SW480 (cell line): ENCODE measurements at places on chromosomes 5 and 9.
A peak's percentile ranks its signal among the peaks of the same experiment; 100 is the strongest.

DNA sequence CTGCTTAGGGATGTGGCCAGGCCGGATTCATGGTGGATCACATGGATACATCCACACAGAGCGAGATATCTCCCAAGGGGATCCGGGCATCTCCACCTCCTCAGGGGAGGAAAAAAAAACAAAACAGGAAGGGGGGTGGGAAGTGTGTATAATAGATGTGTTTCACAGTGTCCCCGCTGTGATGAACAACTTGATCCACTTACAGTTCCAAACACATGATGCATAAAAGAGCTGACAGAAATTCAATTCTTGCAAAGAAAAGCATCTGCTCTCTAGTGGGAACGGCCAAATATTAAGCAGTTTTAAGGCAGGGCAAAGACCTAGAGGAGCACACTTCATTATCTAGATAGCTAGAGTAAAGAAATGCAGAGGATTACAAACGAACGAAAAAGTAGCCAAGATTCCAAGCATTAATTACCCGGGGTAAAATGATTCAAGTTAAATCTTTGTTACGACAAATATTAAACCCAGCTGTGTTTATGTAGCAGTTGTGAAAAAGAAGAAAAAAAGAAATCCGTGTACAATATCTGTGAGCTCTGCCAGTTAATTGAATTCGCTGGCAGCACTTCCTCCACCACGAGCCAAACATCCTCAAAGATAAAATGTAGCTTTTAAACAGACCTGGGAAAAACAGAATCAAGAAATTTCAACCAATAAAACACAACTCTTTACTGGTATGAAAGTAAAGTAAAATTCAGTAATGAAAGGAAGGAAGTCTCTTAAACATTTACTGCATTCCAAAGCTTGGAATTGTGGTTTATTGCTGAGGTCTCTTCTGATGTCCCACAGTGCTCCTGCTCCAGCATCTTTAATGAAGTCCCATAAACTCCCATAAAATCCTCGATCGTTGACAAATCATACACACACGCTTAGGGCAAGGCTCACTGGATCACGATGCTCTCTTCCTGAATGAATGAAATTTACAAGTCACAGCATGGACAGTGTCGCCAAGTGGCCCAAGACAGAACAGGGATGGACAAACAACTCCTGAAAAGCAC is 213.0 kb downstream of the CRB2 start:
- DNase-seq = no peak

GRCh38 chr9:2041736-2042135 is 26.6 kb downstream of the SMARCA2 start:
- DNase-seq = no peak

DNA sequence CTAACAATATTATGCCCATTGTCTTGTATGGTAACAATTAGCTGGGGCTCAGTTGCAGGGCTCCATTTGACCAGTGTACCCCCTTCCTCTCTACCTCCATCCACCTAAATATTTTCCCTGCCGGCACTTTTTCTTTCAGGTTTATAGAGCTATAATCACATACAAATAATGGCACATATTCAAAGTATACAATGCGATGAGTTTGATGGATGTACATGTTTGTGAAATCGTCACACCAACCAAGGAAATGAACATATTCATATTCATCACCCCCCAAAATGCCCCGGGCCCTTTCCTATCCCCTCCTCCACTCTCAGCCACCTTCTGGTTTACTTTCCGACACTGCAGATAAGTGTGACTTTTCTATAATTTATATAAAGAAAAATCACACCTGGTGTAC is 351.5 kb downstream of the GADD45G start:
- no peak for DNase-seq

- no peak for DNase-seq
Measured at GRCh38 chr5:17021602-17021932, 85.5 kb upstream of the MYO10 start.

GRCh38 chr9:35448496-35448895 is 41.4 kb upstream of the RUSC2 start:
- DNase-seq = no peak

GRCh38 chr9:132487980-132488535 is 78.0 kb downstream of the CFAP77 start:
- no peak for DNase-seq

- DNase-seq = no peak
Measured at GRCh38 chr9:92636627-92637026, 33.3 kb downstream of the IPPK start.

GRCh38 chr9:20054734-20055133 is 265.9 kb upstream of the SLC24A2 start:
- DNase-seq = no peak

GRCh38 chr5:149892594-149892993 is 52.0 kb downstream of the PDE6A start:
- no peak for DNase-seq

DNA sequence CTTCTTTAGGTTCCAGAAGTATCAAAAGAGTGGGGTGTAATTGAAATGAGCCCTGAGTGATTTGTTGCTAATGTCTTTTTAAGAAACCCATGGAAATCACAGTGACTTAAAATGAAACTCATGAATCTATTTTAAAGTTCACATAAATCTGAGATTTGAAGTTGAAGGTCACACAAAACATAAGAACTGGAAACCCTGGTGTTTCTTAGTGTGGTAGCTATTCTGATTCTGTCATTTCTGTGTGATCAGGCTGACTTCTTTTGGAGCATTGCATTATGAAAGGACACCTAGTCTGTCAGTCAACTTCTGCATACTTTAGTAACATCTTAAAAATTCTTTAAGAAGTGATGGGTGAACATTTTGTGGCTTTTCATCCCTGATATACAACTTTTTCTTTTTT is 448.8 kb downstream of the TLE4 start:
- DNase-seq = no peak

GRCh38 chr9:127203681-127204327 is 60.8 kb upstream of the GARNL3 start:
- DNase-seq = no peak

DNA sequence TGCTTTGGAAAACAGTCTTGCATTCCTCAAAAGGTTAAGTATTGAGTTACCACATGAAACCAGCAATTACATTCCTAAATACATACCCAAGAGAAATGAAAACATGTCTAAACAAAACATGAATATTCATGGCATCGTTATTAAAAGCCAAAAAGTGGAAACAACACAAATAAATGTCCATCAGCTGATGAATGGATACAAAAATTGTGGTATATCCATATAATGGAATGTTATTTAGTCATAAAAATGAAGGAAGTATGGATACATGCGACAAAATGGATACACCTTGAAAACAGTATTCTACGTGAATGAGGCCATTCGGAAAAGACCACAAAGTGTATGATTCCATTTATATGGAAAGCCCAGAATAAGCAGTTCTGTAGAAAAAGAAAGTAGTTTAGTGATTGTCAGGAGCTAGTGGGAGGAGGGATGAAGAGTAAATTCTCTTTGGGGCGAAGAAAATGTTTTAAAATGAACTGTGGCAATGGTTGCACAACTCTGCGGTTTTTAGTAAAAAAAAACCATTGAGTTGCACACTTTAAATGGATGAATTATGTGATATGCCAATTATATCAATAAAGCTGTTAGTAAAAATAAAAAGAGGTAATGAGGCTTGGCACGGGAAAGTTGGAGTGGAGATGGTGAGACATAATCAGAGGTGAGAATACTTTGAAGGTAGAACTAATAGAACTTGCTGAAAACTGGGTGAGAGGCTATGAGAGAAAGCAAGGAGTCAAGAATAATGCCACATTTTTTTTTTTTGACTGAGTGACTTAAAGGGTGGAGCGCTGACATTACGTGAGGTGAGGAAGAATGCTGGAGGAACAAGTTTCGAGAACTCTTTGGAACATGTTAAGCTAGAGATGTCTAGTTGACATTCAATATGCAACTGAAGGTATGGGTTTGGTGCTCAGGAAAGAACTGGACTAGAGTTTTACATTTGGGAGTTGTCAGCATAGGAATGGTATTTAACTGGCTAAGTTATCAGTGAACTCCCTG is 194.9 kb upstream of the ZNF608 start:
- no peak for DNase-seq

- DNase-seq = no peak
Measured at GRCh38 chr9:13360188-13360587, 80.7 kb upstream of the MPDZ start.

DNA sequence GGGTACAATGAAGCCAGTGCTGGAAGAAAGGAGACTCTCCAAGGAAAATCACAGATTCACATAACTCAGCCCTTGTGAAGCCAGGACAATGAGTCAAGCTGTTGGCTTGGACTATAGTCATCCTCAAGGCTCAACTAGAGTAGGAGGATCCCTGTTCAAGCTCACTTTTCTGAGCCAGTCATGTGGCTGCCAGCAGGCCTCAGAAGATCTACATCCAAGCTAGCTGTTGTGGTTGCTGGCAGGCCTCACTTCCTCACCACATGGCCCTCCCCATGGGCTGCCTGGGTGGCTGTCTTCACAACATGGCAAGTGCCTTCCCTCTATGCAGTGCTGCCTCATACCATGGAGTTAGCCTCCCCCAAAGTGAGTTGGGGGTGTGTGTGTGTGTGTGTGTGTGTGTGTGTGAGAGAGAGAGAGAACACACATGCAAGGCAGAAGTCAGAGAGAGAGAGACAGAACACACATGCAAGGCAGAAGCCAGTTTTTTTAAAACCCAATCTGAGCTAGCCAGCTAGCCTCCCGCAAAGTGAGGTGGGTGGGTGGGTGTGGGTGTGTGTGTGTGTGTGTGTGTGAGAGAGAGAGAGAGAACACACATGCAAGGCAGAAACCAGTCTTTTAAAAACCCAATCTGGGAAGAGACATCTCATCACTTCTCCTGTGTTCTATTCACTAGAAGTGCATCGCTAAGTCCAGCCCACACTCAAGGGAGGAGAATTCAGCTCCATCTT is 17.1 kb downstream of the SCAI start:
- peak; percentile 72 for DNase-seq

- DNase-seq = no peak
Measured at GRCh38 chr5:173895401-173896165, 7.4 kb downstream of the CPEB4 start.

DNA sequence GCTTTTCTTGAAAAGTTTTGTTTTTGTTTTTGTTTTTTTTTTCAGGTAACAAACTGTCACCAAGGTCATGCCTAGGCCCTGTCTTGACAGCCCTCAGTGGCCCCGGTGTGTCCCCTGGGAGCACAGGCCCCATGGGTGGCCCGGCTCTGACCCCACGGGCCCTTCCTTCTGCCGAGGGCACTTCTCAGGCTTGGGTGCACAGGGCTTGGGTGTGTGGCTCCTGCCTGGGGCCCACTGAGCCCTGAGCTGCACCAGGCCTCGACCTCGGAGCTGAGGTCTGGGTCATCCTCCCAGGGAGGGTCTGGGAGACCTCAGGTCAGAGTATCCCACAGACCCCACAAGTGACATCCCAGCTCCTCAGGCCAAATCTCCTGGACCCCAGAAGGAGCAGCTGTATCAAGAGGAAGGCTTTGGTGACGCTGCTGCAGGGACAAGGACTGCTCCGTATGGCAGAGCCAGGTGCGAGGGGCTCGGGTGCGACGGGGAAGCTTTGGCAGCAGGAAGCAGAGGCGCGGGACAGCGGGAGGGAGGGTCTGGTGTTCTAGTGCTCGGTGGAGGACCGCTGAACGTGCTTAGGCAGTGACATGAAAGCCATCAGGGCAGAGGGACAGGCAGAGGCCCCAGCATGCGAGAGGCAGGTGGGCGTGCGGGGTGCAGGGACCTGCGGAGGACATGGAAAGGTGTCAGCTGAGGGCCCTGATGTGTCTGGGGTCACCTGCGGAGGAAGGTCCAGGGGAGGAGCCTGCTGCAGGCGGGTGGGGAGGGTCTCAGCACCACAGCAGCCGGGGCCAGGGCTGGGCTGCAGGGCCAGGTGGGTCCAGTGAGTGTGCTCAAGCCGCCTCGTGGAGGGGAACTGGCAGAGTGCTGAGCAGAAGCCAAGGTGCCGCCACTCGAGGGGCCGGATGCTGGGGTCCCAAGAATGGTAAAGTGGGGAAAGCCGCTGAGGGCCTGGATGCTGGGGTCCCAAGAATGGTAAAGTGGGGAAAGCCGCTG is 18.4 kb upstream of the SLC9A3 start:
- no peak for DNase-seq

GRCh38 chr5:178546675-178547033 is 43.5 kb downstream of the COL23A1 start:
- no peak for DNase-seq

DNA sequence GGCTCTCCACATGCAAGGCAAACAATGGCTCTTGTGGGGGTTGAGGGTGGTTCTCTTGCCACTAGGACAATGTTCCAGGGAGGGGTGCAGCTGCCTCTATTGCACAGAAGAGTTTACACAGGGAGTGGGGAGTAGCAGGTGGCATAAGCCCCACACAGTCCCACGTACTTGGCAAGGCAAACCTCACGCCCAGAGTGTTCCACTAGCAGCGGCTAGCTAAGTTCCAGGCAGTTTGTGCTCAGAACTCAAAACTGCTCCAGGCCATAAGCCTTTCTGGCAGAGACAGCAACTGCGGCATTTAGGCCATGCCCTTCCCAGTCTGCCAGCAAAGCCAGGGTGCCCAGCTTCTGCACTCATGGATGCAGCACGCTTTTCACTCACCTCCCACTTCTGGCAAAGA is 29.0 kb upstream of the BTNL3 start:
- DNase-seq = no peak

DNA sequence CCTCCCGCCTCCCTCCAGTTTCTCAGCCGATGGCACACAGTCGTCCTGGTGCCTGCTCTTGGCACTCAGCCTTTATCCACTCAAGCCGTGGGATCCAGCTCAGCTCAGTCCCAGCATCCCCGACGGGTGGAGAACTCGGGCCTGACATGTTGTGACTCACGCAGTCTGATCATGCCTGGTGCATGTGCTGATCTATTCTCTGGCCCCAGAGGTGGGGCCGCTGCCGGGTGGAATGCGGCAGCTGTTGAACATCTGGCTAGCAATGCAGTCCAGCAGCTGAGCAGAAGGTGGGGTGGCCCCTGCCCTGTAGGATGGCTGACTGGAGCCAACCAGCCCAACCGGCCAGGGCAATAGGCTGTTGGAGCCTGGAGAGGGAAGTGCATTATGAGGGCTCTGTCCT is 1.7 kb upstream of the AIF1L start:
- DNase-seq = no peak

DNA sequence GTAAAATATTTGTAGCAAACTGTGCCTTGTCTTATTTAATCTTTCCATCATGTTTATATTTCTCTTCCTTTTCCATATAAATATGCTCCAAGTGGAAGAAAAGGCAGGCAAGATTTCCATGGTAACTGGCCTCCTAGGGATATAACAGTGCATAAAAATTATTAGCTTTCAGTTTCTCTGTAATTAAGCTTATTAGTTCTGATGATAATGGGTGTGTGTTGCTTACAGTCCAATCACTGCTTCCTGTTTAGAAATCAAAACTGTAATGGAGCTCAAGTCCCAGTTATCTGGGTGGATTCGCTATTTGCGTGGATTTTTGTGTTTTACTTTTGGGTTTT is 213.0 kb downstream of the PJA2 start:
- DNase-seq = no peak

DNA sequence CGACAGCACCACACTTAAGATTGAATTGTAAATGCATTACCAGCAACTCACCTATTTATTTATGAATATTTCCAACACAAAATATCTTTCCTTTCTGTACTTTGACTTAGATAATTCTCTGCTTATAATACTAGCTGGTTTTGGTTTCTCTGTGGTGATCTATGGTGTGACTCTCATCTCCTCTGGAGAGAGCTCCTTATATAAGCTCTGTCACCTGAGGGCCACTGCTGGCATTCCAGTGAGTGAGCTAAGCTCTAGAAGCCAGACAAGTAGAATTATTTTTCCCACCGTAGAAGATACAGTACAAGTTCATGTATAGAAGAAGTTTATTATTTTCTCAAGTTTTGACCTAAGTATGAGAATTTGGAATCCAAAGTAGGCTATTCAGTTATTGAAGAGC is 111.5 kb downstream of the CDC42SE2 start:
- DNase-seq = no peak
